NCI-H2081 treated with DMSO at 0.1 percent for 48 hours (cell line): ENCODE measurements at places on chromosomes 16 and 17.

- DNase-seq, result no peak
Measured at GRCh38 chr16:1414532-1415260, at the start of gene UNKL. Gene UNKL, minus strand, starts transcription at chr16:1414704. Its CDS starts 13 bp downstream, at chr16:1414691.

DNA sequence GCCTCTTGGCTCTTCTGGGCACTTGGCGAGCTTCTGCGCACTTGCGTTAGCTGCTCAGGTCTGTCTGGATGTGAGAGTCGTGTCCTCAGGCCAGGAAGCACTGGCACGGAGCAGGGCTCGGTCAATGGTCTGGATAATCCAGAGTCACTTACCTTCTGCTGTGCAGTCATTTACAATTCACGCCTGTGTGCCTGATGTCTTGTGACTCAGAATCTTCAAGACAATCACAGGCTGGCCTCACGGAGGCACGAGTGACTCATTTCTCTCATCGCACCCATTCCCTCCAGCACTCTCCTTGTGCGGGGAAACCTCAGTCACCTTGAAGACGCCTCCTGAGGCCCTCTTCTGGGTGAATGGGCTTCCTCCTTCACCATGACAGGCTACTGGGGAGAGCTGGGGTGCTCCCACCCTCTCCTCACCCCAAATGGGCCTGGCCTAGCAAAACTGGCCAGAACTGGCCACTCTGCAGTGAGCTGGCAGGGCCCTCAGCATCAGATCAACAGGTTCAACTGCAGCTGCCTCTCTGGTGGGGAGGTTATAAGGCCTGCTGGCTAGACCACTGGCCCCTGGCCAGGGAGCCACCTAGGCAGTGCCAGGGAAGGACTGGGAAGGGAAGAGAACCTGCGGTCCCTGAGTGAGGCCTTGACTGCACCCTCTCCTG, 1.9 kb upstream of the CAPN15 start:
- no peak for DNase-seq

DNA sequence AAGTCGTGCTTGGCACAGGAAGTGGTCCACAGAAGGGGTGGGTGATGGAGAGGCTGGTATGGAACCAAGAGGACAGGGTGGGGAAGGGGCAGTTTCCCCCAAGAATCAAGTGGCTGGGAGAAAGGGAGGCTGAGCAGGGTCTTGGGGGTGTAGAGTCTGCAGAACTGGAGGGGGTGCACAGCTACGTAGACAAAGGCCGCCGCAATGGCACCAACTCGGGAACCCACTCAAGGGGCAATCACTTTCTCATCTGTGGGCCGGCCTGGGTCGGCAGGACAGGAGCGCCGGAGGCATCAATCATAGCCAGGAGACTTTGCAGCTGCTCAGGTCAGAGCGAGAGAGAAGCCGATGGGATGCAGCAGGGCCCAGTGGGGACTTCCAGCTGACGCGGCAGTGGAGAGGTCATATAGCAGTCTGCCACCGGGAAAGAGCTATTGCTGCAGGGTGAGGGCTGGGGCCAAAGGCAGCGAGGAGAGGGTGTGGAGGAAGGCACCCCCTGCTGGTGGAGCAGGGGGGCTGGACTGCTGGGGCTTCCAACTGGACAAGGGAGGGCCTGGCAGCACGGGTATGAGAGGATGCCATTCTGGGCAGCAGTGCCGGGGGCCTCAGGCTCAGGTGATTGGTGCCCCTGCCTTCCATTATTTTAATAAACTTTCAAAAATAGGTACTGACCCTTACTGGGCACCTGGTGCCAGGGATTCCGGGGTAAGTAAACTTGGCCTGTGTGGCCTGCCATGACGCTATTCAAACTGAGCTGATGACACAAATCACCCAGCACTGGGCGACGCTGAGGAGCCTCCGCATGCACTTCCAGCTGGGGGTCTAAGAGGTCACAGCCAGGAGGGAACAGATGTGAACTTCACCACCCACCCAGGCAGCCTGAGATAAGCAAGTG, 52.5 kb upstream of the MTSS2 start:
- no peak for DNase-seq

GRCh38 chr17:40727447-40728231, 24.1 kb upstream of the KRT24 start:
- DNase-seq, result no peak

GRCh38 chr17:20009302-20010098, at the start of gene SPECC1:
Gene SPECC1, plus strand, starts transcription at chr17:20009359. Its CDS starts 87,293 bp downstream, at chr17:20096652.
- peak; percentile 11 for DNase-seq

GRCh38 chr16:23753908-23754593, 775 bp upstream of the CHP2 start:
- no peak for DNase-seq

GRCh38 chr17:13957636-13958035, 111.7 kb upstream of the COX10 start:
- DNase-seq, result no peak

GRCh38 chr16:20327444-20328041, at the start of gene GP2:
Gene GP2, minus strand, starts transcription at chr16:20327513. Its CDS starts 1,082 bp downstream, at chr16:20326431.
- no peak for DNase-seq

- no peak for DNase-seq
Measured at GRCh38 chr16:63581570-63581969, 1540.3 kb downstream of the CDH11 start.

- no peak for DNase-seq
Measured at GRCh38 chr17:6421700-6422604, 13.0 kb downstream of the AIPL1 start.
